A549 treated with AZD2906 at 1 μM for 4 hours (cell line): ENCODE measurements at places on chromosomes 2 and 18. TPM values are rescaled to one million over a fixed set of nuclear protein-coding genes. Genes with fewer than 3 reads are reported as not detected.

RNF144A gene
- total RNA-seq = 6.8 to 9.3 TPM (median 8.7 TPM) in 5 replicates

DTNB gene
- 8.2 to 9.6 TPM (median 9.0 TPM) in 5 replicates for total RNA-seq

CCL20 gene
- 3.5 to 6.9 TPM (median 5.9 TPM) in 5 replicates for total RNA-seq

BOK gene
- total RNA-seq = 28.3 to 40.7 TPM (median 38.1 TPM) in 5 replicates

OSR1 gene
- total RNA-seq = 7.3 to 9.7 TPM (median 7.4 TPM) in 5 replicates

UGT1A7 gene
- total RNA-seq = 3.4 to 5.0 TPM (median 3.5 TPM) in 5 replicates
